ENCODE measurements at places on chromosomes 7 and 10.
A peak's percentile ranks its signal among the peaks of the same experiment; 100 is the strongest.

DNA sequence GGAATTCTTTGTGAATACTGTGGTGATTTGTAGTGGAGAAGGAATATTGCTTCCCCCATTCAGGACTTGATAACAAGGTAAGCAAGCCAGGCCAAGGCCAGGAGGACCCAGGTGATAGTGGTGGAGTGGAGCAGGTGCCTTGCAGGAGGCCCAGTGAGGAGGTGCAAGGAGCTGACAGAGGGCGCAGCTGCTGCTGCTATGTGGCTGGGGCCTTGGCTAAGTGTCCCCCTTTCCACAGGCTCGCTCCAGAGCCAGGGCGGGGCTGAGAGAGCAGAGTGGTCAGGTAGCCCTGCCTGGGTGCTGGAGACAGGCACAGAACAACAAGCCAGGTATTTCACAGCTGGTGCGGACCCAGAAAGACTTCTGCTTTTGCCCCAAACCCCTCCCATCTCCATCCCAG, 162.9 kb downstream of the EGFR start:
- no peak overlapping the region for H3K27ac ChIP-seq
- no peak for DNase-seq
- H3K4me3 ChIP-seq = no peak overlapping the region

DNA sequence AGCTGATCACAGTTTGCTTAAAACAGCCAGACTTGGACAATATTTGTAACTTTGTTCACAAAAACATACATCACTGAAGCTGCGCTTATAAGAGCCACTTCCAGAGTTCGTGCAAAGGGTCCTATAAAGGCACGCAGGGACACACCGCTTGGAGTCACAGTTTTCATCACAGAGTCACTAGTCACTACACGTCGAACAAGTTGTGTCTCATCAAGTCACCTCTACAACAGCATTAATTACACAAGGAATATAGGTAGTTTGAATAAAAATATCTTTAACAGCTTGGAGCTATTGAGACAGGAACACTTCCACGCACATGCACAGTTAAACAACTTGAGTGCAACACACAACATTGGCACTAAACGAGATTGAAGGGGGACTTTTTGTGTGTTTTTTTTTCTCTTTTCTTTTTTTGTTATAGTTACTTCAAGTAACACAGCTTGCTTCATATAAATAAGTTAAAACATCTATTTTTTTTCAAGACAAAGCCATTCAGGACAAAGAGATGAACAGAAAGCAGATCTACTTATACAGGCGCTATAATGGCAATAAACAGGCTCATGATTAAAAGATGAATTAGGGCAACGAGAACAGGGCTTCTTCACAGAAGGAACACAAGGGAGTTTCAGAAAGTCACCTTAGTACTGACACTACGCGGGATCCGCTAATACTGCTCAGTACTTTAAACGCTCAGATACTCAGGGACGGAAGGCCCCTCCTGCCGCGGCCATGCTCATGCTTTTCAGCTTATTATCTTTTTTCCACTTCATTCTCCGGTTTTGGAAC, 2.2 kb downstream of the HOXA5 start:
- H3K4me1 ChIP-seq = no peaks in the 10 kb centered on the region
- peaks cover 68% of the 10 kb centered on the region for H3K27me3 ChIP-seq
- H3K4me3 ChIP-seq = no peak overlapping the region
- H3K27ac ChIP-seq = no peak overlapping the region

DNA sequence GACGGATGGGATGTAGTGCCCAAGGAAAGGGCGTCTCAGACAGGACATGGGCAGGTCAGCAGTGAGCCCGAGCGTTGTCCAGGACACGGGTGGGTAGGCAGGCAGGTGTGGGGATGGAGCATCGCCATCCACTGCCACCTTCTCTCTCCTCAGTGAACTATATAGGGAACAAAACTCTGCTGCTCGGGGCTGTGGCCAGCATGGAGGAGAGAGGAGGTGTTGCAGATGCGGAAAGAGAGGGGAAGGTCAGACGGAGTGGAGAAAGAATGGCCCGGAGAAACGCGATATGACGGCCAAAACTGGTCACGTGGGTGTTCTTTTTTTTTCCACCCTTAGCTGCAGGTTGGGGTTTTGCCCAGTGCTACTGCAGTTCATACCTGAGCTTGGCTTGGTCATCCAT, 71.2 kb downstream of the GRID1 start:
- H3K27me3 ChIP-seq = peaks cover 4% of the 10 kb centered on the region
- no peak overlapping the region for H3K4me3 ChIP-seq
- no peaks in the 10 kb centered on the region for H3K36me3 ChIP-seq
- DNase-seq = no peak
- H3K4me1 ChIP-seq = no peaks in the 10 kb centered on the region

GRCh38 chr7:30831936-30832335, 60.7 kb downstream of the MINDY4 start:
- no peaks in the 10 kb centered on the region for H3K36me3 ChIP-seq
- H3K4me3 ChIP-seq = no peak overlapping the region
- H3K27ac ChIP-seq = no peak overlapping the region
- no peak for DNase-seq
- H3K27me3 ChIP-seq = no peaks in the 10 kb centered on the region
- H3K4me1 ChIP-seq = peaks cover 8% of the 10 kb centered on the region

GRCh38 chr7:110539216-110539615, 551.7 kb upstream of the LRRN3 start:
- DNase-seq = no peak
- H3K36me3 ChIP-seq = no peaks in the 10 kb centered on the region
- no peaks in the 10 kb centered on the region for H3K27me3 ChIP-seq
- no peak overlapping the region for H3K4me3 ChIP-seq

- peaks cover 100% of the 10 kb centered on the region for H3K27me3 ChIP-seq
- DNase-seq = no peak
Observed at GRCh38 chr10:99531026-99531695, 1.6 kb upstream of the NKX2-3 start.

GRCh38 chr10:56880606-56881005, 519.5 kb upstream of the ZWINT start:
- H3K4me1 ChIP-seq = no peaks in the 10 kb centered on the region
- H3K27me3 ChIP-seq = no peaks in the 10 kb centered on the region
- no peak overlapping the region for H3K4me3 ChIP-seq

- no peak overlapping the region for H3K4me3 ChIP-seq
- no peaks in the 10 kb centered on the region for H3K36me3 ChIP-seq
- no peaks in the 10 kb centered on the region for H3K4me1 ChIP-seq
- DNase-seq = no peak
- peaks cover 4% of the 10 kb centered on the region for H3K27me3 ChIP-seq
Observed at GRCh38 chr7:12770227-12770975, 83.0 kb downstream of the ARL4A start.

DNA sequence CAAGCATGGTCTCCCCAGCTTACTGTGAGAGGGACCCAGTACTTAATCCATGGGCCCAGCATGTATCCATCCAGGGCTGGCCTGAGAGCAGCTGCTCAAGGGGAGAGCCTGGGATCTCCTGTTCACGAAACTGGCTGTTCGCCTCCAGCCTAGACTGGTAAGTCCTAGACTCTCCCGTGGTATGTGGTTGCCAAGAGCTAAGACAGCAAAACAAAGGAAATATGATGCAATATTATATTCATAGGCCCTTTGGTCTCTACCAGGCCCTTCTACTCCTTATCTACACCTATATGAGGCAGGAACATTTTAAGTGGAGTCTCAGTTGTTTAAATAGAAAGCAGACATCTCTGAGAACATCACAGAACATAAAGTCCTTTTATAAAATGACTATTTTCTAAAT, 28.9 kb upstream of the STK17A start:
- H3K4me1 ChIP-seq = peaks cover 33% of the 10 kb centered on the region
- peaks cover 23% of the 10 kb centered on the region for H3K27me3 ChIP-seq
- H3K27ac ChIP-seq = peak overlapping the region; percentile 73
- peak; percentile 33 for DNase-seq
- H3K36me3 ChIP-seq = no peaks in the 10 kb centered on the region
- H3K4me3 ChIP-seq = no peak overlapping the region

GRCh38 chr7:114678116-114678515, 243.8 kb upstream of the MDFIC start:
- no peaks in the 10 kb centered on the region for H3K4me1 ChIP-seq
- H3K27ac ChIP-seq = no peak overlapping the region
- no peaks in the 10 kb centered on the region for H3K36me3 ChIP-seq
- DNase-seq = no peak
- no peak overlapping the region for H3K4me3 ChIP-seq

DNA sequence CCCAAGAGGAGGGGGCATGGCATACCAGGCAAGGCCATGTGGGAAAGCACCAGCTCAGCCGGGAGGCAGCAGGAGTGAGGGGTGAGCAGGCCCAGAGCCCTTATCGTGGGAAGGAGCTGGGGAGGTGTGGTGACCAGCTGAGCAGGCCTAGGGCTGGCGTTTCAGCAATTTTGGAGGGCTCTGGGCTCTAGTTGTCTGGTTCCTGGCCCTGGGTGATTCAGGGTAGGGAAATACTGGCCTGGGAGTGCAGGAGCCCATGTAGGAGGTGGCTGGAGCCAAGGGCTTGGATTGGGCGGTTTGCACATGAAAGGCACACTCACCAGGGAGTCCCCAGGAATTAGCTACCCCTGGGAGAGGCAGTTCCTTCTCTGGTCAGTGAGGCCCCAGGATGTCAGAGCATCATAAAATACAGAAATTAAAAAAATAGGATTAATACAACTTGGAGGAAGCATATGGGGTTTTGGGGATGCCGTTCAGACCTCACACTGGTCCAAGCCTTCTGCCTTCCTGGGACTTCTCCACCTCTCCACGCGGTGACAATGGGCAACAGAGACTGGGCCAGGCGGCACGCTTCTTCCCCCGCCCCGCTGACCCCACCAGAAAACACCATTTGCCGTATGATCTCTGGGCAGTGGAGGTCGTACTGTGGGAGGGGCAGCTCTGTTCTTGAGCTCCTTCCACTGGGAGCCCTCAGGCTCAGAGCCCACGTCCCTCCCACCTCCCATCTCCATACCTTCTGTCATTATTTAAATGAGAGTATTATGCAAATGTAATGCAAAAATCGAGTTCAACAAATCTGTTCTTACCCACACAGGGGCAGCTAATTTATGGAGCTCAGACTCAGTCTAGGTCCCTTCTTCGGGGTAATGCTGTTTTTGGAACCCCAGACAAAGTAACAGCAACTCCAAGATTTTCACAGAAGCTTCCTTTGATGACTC, 133.0 kb upstream of the FAM20C start:
- H3K36me3 ChIP-seq = no peaks in the 10 kb centered on the region
- H3K4me3 ChIP-seq = no peak overlapping the region
- no peaks in the 10 kb centered on the region for H3K4me1 ChIP-seq

DNA sequence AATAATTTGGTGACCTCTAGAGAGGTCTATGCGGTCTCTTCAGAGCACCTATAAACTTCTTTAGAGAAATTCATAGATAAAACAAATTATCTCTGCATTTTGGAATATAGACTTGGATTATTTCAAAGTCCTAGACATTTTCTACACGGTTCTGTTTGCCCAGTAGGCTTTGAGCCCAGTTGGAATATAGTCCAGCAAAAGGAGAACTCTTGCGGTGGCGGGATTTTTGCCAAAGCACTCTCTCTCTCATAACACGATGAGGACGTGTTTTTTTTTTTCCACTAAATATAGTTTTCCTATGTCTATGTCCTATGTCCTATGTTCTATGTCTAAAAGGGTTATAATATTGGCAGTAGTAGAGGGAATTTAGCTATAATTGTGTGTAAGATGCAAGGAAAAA, 164.9 kb upstream of the AGR3 start:
- peaks cover 5% of the 10 kb centered on the region for H3K36me3 ChIP-seq
- H3K4me1 ChIP-seq = peaks cover 28% of the 10 kb centered on the region
- peaks cover 3% of the 10 kb centered on the region for H3K27me3 ChIP-seq
- DNase-seq = no peak
- no peak overlapping the region for H3K4me3 ChIP-seq
- no peak overlapping the region for H3K27ac ChIP-seq

DNA sequence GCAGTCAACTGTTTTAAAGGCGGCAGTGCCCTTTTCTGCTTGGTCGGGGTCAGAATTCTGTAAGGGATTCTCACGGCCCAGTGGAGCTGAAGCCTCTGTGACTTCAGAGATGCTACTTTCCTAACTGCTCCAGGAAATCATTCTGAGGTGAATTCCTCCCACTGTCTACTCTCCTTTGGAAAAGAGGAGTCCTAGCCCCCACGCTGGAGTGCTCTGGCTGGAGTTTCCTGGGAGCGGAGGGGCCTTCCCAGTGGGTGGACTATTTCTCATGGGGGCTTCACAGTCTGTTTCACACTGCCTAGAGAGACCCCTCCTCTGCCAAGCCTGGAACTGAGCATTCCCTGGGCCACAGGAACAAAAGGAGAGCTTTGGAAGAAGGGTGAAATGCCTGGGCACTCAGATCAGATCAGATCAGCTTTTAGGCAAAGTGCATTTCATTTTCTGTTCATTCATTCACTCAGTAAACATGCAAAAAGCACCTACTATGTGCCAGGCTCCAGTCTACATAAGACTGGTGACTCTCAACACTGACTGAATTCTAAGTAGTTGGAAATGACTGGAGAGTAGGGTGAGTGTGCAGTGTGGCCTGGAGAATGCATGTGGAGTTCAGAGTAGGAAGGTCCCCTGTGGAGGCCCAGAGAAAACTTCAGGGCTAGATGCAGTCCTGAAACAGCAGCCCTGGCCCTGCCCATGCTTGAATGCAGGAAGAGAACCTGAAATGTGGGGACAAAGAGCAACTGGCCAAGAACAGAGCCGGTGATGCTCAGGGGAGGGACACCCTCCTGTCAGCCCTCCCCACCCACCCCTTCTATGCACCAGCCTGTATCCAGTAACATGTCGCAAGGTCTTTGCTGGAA, 12.2 kb downstream of the ZNF488 start:
- H3K27me3 ChIP-seq = peaks cover 34% of the 10 kb centered on the region
- no peak overlapping the region for H3K4me3 ChIP-seq
- H3K4me1 ChIP-seq = peaks cover 11% of the 10 kb centered on the region

- peaks cover 38% of the 10 kb centered on the region for H3K27me3 ChIP-seq
- H3K4me1 ChIP-seq = peaks cover 9% of the 10 kb centered on the region
- no peak overlapping the region for H3K4me3 ChIP-seq
- DNase-seq = no peak
Observed at GRCh38 chr7:155972651-155973390, 160.6 kb upstream of the SHH start.

DNA sequence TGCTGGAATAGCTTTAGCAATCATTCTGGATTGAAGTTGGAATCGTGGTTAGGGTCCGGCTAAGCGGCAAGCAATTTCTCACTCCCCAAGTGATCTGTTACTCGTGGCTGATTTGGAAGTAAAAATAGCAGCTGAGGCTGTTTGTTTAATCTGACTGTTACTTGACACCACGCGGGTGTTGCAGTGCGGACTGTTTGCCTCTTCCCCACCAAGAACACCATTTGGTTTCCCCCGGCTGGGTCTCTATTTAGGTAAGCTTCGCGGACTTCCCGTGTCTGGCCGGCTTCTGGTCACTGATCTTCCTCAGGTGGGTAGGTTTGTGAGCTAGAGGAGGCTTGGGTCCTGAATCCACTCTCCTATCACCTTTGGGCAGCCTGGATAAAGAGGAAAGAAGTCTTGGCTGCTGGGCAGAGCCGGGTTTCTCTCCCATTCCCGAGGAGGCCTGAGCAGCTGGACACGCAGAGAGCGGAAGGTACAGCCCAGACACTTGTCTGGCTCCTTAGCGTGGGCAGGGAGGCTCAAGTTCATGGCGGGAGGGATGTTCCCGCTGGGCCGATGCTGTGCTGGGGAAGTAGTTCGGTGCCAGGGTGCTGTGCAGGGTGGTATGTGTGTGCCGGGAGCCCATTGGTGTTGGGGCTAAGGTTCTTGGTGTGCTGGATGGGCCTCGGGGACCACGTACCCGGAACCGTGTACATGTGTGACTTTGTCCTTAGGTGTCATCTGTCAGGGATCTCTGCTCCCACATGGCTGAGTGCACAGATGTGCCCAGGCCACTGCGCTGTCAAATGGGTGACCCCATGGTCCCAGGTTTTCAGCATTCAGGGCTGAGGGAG, at the start of gene C10orf71:
C10orf71 (plus strand) TSS at position 188 of the 833 bp plus-strand sequence. CDS start 23,376 bp downstream, outside the sequence.
- H3K4me3 ChIP-seq = no peak within 1 kb of the TSS
- H3K36me3 ChIP-seq = no peaks in the 10 kb centered on the region
- H3K4me1 ChIP-seq = peaks cover 5% of the 10 kb centered on the region
- no peak within 1 kb of the TSS for H3K27ac ChIP-seq
- DNase-seq = no peak

- no peaks in the 10 kb centered on the region for H3K27me3 ChIP-seq
- peaks cover 87% of the 10 kb centered on the region for H3K36me3 ChIP-seq
- peaks cover 42% of the 10 kb centered on the region for H3K4me1 ChIP-seq
- no peak overlapping the region for H3K4me3 ChIP-seq
Observed at GRCh38 chr7:135161669-135162068, 8.8 kb downstream of the CYREN start.

All from activated naive CD4-positive, alpha-beta T cell treated with anti-CD3 and anti-CD28 coated beads, Interleukin-2, amount 10 ng/mL, durations not matched to agents 7 days and 5 days (primary cell).